ENCODE measurements at places on chromosomes 4 and X. TPM values are rescaled to one million over a fixed set of nuclear protein-coding genes. Genes with fewer than 3 reads are reported as not detected.

TEC gene
- total RNA-seq: 2.2 TPM

VBP1 gene
- 50.7 TPM for total RNA-seq

GLRB gene
- total RNA-seq: 1.4 TPM

GPR173 gene
- not detected for total RNA-seq

DBET gene
- total RNA-seq: not detected

MSMO1 gene
- 22.1 TPM for total RNA-seq

SOX3 gene
- not detected for total RNA-seq

ADH4 gene
- 0.07 TPM for total RNA-seq

RS1 gene
- total RNA-seq: not detected

PABPC4L gene
- 0.09 TPM for total RNA-seq

TRPC3 gene
- total RNA-seq: 0.05 TPM

SMAD1 gene
- total RNA-seq: 10.3 TPM

ZMAT1 gene
- 0.08 TPM for total RNA-seq

TCEAL7 gene
- not detected for total RNA-seq

SMR3B gene
- total RNA-seq: not detected

GALNT7 gene
- 21.6 TPM for total RNA-seq

CLDN22 gene
- total RNA-seq: not detected

SHROOM3 gene
- 7.9 TPM for total RNA-seq

SMIM10L2A gene
- total RNA-seq: 0.14 TPM

FGF5 gene
- 0.79 TPM for total RNA-seq

PDCL2 gene
- total RNA-seq: not detected

CENPI gene
- total RNA-seq: 12.9 TPM

FABP2 gene
- not detected for total RNA-seq

MUC7 gene
- total RNA-seq: not detected

RIBC1 gene
- total RNA-seq: 0.92 TPM

FAM184B gene
- total RNA-seq: 0.05 TPM

DACH2 gene
- total RNA-seq: not detected

SPANXD gene
- total RNA-seq: not detected

ALB gene
- not detected for total RNA-seq
